Right lobe of liver (tissue), 6 donors: ENCODE measurements at places on chromosomes 1 and 21. TPM values are rescaled to one million over a fixed set of nuclear protein-coding genes. Genes with fewer than 3 reads are reported as not detected.

- DNase-seq = no peak
Measured at GRCh38 chr1:183871142-183871541, 66.2 kb downstream of the RGL1 start.

DNA sequence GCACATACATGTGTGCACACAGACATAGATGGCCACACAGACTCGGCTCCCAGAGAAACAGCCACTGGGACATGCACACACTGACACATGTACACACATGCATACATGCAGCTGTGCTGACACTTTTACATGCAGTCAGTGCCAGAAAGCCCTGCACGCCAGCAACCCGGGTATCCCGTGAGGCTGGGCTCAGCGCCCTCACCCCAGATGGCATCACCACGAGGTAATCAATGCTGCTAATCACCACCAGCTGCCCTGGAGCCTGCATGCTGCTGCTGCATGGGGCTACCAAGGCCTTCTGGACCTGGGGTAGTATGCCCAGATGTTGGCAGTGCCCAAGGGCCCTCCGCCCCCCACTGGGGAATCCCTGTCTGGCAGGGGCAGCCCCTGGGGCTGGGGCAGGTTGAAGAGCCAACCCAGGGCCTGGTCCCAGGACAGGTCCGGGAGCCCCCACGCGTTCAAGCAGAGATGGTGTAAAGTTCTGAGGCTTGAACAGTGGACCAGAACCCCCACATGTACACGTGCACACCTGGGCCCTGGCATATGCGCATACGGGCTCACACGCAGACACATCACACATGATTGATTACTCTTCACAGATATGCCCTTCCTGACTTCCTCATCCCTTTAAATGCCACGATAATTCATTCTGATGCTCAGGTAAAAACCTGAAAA lies 2.7 kb upstream of the COL16A1 start:
- no peak for DNase-seq

GRCh38 chr21:26490771-26491170 lies 82.3 kb downstream of the CYYR1 start:
- no peak for DNase-seq

DNA sequence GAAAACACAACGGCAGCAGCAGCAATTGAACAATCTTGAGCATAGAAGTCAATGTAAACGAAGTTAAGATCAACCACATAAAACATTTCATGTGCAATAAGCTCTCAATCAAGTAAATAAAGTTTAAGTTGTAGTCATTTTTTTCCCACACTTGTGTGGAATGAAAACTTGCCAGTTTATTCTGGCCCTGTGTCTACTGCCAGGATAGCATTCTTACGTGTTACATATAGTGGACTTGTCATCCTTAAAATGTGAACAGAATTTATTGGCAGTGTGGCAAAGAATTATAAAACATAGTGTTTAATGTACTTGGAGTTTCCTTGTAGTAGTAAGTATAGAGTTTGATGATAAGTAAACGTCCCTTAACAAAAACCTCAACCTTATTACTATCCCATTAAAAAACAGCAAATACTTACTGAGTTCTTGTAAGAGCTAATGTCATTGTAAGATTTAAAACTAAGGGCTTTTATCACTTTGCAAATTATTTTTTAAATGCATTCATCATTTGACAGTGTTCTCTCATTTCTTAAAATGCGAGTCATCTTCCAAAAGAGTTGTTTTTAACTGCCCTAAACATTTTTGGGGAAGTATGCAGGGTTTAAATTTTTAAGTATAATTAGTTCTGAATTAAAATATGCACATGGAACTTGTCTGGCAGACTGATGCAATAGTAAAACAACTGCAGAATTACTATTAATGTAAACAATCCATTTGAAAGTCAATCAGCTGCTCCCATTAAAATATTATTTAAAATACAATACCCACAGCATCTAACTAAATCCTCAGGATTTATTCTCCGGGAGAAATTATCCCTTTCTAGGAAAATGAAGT lies 7.9 kb downstream of the COX20 start:
- DNase-seq = no peak

GRCh38 chr1:85151446-85151845 lies 49.4 kb downstream of the SYDE2 start:
- no peak for DNase-seq

DNA sequence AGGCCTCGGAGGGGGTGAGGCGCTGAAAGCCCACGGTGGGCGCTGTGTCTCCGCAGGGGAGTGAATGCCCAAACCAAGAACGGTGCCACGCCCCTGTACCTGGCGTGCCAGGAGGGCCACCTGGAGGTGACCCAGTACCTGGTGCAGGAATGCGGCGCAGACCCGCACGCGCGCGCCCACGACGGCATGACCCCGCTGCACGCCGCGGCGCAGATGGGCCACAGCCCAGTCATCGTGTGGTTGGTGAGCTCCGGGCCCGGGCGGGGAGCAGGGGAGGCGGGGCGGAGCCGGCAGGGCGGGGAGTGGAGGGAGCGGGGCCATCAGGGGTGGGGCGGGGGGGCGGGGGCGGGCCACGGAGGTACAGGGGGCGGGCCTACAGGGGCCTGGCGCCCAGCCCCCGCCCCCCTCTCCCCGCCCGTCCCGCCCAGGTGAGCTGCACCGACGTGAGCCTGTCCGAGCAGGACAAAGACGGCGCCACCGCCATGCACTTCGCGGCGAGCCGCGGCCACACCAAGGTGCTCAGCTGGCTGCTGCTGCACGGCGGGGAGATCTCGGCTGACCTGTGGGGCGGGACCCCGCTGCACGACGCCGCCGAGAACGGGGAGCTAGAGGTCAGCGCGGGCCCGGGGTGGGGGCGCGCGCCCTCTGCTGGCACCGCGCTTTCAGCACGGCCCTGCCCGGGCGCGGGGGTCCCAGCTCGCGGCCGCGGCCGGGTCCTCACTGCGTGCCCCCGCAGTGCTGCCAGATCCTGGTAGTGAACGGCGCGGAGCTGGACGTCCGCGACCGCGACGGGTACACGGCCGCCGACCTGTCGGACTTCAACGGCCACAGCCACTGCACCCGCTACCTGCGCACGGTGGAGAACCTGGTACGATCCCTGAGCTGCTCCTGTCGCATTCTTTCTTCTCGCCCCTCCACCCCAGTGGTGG lies 15.9 kb downstream of the ESPN start:
- no peak for DNase-seq

DNA sequence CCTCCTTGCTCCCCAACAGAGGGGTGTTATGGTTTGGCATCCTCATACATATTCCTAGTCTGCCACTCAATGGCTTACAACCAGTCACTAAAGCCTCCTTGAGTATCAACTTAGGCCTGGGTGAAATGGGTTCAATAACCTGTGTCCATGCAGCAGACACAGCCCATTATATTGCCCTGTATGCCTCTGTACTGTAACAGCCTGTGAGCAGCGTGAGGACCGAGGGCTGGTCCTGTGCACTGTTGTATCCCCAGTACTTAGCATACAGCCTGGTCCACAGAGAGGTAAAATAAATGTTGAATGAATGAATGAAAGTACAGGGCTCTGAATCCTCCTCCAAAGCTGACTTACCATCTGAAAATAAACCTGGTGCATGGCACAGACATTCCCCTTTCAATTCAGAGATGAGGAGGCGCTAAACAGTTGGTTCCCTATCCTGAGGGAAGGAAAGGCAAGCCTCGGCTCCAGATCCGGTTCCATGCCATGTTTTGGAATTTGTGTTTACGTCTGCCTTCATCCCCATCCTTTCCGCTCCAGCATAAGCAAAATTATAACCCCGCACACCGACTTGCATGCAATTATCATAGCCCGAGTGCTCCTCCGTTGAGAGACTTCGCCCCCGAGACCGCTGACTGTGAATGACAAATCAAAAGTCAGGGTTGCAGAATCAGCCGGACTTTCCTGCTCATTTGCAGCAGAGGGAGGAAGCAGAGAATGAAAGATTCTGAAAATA lies 45.0 kb upstream of the DNAJC6 start:
- no peak for DNase-seq

GRCh38 chr1:110504226-110504625 lies 14.7 kb downstream of the KCNA10 start:
- no peak for DNase-seq

DNA sequence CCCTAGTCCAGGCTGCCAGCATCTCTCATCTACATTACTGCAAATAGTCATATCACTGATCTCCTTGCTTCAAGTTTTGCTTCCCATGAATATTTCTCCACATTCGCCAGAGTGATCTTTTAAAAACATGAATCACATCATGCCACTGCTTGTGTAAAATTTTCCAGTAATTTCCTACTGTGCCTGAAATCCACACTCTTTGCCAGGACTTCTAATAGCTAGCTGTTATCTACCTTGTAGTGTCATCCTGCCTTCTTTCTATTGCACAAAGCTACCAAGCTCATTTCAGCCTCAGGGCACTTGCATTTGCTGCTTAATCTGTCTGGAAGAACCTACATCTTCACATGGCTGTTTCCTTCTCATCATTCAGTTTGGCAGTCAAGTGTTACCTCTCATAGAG lies 33.9 kb upstream of the ZNF362 start:
- no peak for DNase-seq

GRCh38 chr1:237386362-237387143 lies 344.6 kb downstream of the RYR2 start:
- DNase-seq = no peak

The FAM72D gene
- 0.32 TPM for total RNA-seq

The USP16 gene
- 14.1 TPM for total RNA-seq

The PLEKHA6 gene
- 16.6 TPM for total RNA-seq

The PCAT6 gene
- total RNA-seq = not detected

The PLEKHN1 gene
- 0.25 TPM for total RNA-seq

The ATXN7L2 gene
- total RNA-seq = 6.1 TPM

The CCDC17 gene
- 1.9 TPM for total RNA-seq

The MCOLN3 gene
- 0.12 TPM for total RNA-seq
